MG63 (cell line): ENCODE measurements at places on chromosomes 3 and 15. TPM values are rescaled to one million over a fixed set of nuclear protein-coding genes. Genes with fewer than 3 reads are reported as not detected.

Gene KAT2B
- total RNA-seq = 5.6 and 10.8 TPM in 2 replicates

Gene P2RY12
- total RNA-seq = not detected in 2 replicates

Gene ST3GAL6
- 1.4 and 2.0 TPM in 2 replicates for total RNA-seq

Gene DUOXA2
- total RNA-seq = not detected in 2 replicates

Gene KCNMB3
- 0.30 and 0.54 TPM in 2 replicates for total RNA-seq

Gene ST6GAL1
- total RNA-seq = 5.6 and 9.4 TPM in 2 replicates

Gene SPRED1
- total RNA-seq = 12.0 and 28.1 TPM in 2 replicates

Gene EPHB1
- total RNA-seq = 0.10 TPM in 1 of 2 replicates, not detected in the other

Gene DUOX1
- total RNA-seq = not detected in 2 replicates

Gene AMT
- 1.2 TPM in 1 of 2 replicates, not detected in the other for total RNA-seq

Gene CERS3
- not detected in 2 replicates for total RNA-seq

Gene CFAP100
- total RNA-seq = not detected in 2 replicates

Gene NOX5
- total RNA-seq = not detected in 2 replicates

Gene PARP15
- 0.10 TPM in 1 of 2 replicates, not detected in the other for total RNA-seq

Gene SHC4
- not detected in 2 replicates for total RNA-seq

Gene RBP2
- not detected in 2 replicates for total RNA-seq

Gene ISLR2
- not detected in 2 replicates for total RNA-seq

Gene RAD18
- total RNA-seq = 8.5 and 11.0 TPM in 2 replicates

Gene IGDCC3
- total RNA-seq = not detected in 2 replicates

Gene GAP43
- total RNA-seq = not detected in 2 replicates

Gene ROBO1
- total RNA-seq = 3.2 and 7.0 TPM in 2 replicates

Gene MBNL1
- total RNA-seq = 171 and 176 TPM in 2 replicates

Gene LOXL1
- 206 and 224 TPM in 2 replicates for total RNA-seq

Gene COL6A5
- not detected in 2 replicates for total RNA-seq

Gene RTP1
- not detected in 2 replicates for total RNA-seq

Gene FRMD5
- 5.4 and 13.8 TPM in 2 replicates for total RNA-seq

Gene CACNA1D
- total RNA-seq = not detected in 2 replicates

Gene ROPN1B
- total RNA-seq = not detected in 2 replicates
